Stimulated activated CD4-positive, alpha-beta T cell treated with anti-CD3 and anti-CD28 coated beads, TNF-alpha, amount 100 ng/mL, for 48 hours (primary cell): ENCODE measurements at places on chromosomes 2 and 18.

GRCh38 chr18:12492907-12493306 lies 85.2 kb downstream of the PRELID3A start:
- no peak for DNase-seq

DNA sequence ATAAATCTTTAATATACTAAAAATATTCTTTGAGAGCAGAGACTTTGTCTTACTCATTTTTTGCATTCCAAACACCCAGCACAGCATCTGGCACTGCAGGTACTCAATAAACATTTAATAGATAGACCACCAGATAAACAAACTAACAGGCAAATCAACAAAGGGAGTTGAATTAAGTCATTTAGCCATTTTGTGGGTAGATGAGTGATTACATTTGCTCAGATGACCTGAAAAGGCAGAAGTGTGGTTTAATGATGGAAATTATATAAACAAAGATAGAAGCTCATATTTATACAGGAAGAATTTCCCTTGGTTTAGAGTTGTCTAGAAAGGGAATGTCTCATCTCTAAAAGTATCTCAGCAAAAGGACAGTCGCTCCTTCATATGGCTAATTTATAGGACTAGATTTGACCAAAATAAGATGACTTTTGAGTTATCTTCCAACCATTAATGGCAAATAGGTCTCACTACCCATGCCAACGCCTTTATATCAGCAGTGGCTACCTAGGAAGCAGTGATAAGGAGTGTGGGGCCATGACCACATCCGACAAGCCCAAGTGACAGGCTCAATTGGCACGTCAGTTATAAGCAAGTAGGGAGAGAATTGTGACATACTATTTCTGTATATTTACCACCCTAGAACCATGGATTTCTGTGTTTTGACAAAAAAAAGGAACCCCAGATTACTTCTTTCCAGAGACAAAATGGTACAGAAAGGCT lies 173.5 kb downstream of the ATAD2B start:
- no peak for DNase-seq

DNA sequence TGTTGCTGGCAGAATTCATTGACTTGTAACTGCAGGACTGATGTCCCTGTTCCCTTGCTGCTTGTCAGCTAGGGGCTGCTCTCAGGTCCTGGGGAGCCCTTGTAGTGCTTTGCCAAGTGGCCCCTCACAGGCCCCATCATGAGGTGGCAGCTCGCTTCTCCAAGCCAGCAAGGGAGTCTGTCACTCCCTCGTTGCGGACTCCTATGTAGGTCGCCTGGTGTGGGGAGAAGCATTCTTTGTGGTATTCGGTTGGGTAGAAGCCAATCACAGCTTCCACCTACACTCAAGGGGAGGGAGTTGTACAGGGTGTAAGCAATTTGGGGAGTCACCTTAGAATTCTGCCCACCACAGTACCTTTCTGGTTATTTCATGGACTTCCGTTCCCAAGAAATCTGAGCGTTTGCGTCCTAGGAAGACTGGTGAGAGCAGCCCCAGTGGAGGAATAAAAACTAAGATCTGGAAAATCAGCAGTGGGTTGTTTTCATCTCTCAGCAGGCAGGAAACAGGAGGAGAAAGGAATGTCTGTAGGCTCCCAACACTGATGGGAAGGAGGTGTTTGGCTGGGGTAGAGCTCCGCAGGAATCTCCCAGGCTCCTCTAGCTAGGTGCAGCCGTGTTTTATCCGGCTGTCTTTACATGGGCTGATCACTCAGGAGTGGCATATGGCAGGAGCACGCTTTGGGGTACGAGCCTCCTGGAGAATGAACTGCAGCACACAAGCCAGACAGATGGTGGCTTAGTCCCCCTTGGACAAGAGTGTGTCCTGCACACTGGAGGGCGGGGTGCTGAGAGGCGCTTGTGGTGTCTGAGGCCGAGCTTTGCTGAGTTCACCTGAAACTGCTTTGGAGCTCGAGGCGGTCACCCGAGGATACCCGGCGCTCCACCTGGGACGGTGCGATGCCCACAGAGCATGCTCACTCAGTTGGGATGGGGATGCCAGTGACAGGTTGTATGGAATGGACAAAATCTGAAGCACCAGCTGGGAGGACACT lies 58.3 kb downstream of the LDLRAD4 start:
- DNase-seq = no peak

DNA sequence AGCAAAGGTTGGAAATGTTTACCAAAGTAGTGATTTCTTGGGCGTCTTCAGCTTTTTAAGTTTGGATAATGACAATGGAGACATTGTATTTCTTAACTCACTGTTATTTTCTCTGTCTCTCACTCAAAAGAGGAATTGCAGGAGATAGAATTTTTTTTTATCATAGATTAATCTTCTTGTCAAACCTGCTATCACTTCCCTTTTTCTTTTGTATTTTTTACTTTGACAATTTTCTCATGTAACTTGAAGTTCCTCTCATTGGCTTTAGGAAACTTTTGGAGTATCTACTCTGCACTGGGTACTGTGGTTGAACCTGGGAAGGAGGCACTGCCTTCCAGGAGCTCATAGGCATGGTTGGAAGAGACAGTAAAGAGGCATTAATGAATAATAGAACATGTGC lies 489.1 kb downstream of the CNTNAP5 start:
- DNase-seq = no peak

DNA sequence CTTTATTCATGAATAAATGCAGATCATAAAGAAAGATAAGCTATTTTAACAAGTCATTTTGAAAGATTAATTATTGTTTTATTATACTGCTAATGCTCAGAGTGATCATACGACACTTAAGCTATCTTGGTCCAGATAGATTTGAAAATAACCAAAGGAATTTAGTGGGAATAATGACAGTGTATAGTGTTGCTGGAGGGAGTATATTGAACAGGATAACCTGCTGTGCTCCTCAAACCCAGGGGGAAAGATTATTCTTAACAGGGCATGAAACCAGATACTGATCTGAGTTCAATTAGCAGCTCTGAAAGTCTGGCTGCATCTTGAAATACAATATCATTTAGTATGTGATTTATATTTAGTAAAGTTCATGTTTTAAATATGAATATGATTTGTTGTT lies 216.3 kb upstream of the ITGA4 start:
- DNase-seq = no peak

DNA sequence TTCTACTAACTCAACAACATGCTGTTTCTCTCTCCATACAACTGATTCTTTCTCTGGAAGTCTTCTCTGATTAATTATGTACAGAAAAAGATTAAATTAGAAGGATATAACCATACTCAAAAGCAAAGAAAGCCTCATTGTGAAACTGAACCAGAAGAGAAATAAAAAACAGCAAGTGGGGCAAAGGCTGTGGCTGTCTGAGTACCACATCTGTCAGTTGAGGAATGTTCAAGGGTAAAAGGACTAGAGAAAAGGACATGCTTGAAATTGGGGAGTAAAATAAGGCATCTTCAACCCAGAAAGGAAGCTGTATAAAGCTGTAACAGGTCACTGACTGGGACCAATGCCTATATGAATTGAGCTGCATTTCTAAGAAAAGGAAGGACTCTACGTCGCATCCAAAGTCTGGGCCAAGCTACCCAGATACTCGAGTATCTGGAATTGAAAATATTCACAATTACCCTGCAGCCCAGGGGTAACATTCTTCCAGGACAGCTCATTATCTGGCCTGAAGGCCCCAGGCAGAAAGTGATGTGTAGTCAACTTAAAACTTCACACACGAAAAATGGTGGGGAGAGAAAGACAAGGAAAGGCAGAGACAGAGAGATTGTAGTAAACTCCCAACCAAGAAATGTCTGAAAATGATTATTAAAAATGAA lies 356.0 kb upstream of the GALNT5 start:
- no peak for DNase-seq

DNA sequence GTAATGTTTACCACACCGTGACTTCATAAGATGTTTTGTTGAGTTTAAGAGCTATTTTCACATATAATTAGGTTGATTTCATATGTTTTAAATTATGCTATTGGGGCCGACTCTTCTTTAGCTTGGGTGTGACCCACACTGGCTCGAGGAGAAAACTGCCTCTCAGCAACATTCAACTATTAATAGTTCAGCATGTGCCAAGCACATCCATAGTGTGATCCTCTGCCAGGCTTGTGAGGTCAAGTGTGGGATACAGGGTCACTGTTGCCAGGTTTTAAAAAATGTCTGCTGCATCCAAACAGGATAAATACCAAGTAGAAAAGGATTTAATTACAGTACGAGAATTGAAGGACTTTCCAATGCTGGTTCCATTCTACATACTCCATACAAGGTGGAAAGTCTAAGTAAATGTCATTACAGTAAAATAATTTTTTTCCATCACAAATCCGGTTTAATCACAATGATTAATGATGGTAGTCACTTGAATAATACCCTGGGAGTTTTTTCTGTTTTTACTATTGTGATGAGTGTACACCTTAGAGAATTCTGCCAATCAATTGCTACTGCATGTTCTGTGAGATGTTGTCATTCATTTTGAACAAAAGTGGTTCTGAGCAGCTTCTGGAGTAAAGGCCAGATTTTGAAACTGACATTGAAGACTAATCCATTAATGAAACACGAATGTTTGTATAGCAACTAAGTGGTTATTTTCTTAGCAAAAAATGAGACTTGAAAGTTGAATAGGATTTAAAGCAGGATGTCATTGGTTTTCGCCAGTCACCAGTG lies 84.5 kb downstream of the ABI2 start:
- DNase-seq = no peak

GRCh38 chr2:197516393-197516761 lies 511 bp downstream of the MOB4 start:
- DNase-seq = no peak

DNA sequence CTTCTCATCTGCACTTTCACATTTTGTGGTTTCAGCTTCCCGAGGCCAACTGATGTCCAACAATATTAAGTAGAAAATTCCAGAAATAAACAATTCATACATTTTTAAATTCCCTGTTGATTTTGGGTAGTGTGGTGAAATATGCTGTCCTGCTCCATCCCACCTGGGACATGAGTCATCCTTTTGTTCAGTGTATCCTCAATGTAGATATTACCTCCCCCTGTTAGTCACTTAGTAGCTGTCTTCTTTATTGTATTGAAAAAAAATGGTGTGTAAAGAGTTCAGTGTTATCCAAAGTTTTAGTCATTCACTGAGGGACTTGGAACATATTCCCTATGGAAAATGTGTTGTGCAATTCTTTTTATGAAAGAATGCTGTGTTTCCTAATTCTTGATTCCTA lies 348.1 kb downstream of the SOCS6 start:
- no peak for DNase-seq

GRCh38 chr2:155852156-155852555 lies 480.4 kb downstream of the NR4A2 start:
- no peak for DNase-seq

GRCh38 chr2:148666555-148666954 lies 22.0 kb downstream of the EPC2 start:
- DNase-seq = no peak

DNA sequence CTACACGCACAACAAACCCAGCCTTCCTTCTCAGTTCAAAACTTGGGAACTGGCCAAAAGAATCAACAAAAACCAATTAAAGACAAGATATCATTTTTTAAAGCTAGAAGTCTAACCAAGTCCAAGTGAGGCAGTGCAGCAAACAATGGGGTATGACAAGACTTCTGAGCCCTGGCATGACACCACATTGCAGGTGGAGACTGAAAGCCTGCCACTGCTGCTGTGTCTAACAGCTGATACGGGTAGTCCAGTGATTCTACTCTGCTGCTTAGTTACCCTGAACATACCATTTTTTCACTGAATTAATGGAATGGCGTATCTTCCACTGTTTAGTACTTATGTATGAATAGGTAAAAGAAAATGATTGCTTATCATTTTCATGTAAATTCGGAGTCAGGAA lies 47.4 kb upstream of the KIDINS220 start:
- no peak for DNase-seq

DNA sequence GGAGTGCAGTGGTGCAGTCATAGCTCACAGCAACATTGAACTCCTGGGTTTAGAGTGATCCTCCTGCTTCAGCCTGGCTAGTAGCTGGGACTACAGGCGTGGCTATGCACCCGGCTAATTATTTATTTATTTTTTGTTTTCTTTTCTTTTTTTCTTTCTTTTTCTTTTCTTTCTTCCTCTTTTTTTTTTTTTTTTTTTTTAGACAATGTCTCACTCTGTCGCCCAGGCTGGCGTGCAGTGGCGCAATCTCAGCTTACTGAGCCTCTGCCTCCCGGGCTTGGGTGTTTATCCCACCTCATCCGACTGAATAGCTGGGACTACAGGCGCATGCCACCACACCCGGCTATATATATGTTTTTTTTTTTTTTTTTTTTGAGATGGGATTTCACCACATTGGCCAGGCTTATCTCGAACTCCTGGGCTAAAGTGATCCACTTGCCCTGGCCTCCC lies 1.4 kb upstream of the ANXA4 start:
- DNase-seq = no peak

GRCh38 chr2:38251940-38252339 lies 125.1 kb downstream of the ATL2 start:
- DNase-seq = no peak

DNA sequence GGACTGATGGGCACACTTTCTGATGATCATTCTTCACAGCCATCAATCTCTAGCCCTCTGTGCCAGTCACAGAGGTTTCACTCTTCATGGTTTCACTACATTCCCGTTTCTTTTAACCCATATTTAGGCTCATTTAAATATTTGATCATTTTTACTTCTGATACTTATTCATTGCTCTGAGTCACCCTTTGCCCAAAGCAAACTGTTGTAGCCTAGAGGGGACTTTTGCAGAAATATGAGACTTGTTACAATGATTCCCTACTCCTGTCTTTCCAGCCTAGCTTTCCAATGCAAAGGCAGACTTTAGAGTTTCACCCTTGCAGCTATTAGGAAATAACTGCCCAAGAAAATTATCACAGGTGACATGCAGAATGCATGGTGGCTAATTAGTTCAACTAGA lies 444.2 kb downstream of the PTPRM start:
- DNase-seq = no peak

DNA sequence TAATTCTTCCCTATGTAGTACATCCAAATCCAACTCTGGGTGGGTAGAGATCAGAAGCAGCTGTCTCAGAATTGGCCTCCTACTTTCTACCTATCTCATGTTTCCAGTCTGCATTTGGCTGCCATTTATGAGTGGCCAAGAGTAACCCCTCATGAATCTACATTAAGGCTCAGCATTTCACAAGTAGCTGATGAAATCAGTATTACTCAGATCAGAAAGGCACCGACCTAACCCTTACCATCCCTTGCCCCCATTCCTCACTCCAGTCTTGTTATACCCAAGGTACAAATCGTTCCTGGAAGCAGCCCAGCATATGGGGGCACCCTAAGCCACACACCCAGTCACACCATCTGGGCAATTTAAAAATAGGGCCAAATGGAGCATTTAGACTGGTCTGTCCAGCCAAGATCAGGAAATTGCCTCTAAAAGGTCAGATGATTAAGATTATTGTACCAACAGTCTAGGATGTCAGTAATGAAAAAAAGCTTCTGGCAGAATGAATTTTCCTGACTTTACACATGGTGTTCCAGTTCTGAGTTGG lies 37.1 kb downstream of the CD28 start:
- DNase-seq = no peak

- DNase-seq = no peak
Observed at GRCh38 chr2:71361631-71362030, 30.0 kb downstream of the ZNF638 start.

- DNase-seq = no peak
Observed at GRCh38 chr2:168530982-168531622, 75.0 kb downstream of the CERS6 start.

GRCh38 chr2:74566076-74566753 lies 11.7 kb downstream of the DOK1 start:
- no peak for DNase-seq
